Calu3 (cell line): ENCODE measurements at places on chromosomes 5 and 9.
A peak's percentile ranks its signal among the peaks of the same experiment; 100 is the strongest.

- no peak for DNase-seq
Measured at GRCh38 chr9:130965680-130966079, 26.6 kb upstream of the FIBCD1 start.

DNA sequence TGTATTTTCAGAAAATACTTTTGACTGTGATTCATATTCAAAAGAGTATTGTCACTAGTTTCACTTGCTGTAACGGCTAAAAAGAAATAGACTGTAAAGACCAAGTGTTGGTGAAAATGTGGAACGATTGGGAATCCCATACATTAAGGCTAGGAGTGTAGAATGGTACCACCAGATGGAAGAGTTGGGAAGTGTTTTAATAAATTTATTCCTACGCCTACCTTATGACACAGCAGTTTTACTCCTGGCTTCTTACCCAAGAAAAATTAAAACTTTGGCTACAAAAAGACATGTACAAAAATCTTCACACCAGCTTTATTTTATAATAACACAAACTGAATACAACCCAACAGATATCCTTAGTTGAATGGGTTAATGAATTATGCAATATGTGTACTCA lies 256.2 kb downstream of the TAF11L14 start:
- DNase-seq, result no peak

- no peak for DNase-seq
Measured at GRCh38 chr5:139304391-139305324, 11.1 kb downstream of the MATR3 start.

DNA sequence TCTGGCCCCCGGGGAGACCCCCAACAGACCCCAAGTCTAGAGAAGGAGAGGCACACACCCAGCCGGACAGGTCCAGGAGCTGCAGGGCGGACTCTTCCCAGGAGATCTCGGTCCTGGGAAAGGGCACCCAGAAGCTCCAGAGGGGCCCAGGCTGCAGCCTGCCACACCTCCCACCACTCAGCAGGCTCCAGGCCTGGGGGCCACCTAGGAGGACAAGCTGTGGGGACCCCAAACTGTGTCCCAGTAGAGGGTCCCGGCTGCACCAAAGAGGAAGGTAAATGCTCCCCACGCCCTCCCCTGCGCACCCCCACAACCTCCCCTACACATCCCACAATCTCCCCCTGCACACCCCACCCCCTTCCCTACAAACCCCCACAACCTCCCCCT lies 48.5 kb downstream of the PLEKHG4B start:
- no peak for DNase-seq

GRCh38 chr9:69132361-69132760 lies 41.7 kb upstream of the TJP2 start:
- no peak for DNase-seq

- no peak for DNase-seq
Measured at GRCh38 chr5:17370651-17371050, 127.4 kb upstream of the TAF11L2 start.

DNA sequence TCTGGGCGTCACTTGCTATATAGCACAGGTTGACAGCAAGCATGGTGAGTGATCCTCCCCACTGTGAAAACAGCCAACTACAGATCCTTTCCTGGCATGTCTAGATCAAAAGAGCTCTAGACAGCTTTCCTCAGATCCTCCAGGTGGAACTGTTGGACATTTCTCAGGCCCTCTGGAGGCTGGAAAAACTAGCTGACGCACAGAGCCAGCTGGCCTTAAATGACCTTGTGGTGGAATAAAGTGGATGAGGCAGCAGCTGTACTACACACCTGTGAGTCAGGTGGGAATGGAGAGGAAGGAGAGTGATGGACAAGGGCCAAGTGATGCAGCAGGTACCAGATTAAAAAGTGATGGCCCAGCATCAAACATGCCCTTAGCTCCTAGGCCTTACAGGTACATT lies 172.7 kb downstream of the TRIM32 start:
- no peak for DNase-seq

GRCh38 chr5:125011947-125012346 lies 265.5 kb upstream of the ZNF608 start:
- no peak for DNase-seq

- DNase-seq, result no peak
Measured at GRCh38 chr5:118551031-118551430, 437.3 kb downstream of the DTWD2 start.

- no peak for DNase-seq
Measured at GRCh38 chr5:37771731-37772130, 68.1 kb downstream of the GDNF start.

DNA sequence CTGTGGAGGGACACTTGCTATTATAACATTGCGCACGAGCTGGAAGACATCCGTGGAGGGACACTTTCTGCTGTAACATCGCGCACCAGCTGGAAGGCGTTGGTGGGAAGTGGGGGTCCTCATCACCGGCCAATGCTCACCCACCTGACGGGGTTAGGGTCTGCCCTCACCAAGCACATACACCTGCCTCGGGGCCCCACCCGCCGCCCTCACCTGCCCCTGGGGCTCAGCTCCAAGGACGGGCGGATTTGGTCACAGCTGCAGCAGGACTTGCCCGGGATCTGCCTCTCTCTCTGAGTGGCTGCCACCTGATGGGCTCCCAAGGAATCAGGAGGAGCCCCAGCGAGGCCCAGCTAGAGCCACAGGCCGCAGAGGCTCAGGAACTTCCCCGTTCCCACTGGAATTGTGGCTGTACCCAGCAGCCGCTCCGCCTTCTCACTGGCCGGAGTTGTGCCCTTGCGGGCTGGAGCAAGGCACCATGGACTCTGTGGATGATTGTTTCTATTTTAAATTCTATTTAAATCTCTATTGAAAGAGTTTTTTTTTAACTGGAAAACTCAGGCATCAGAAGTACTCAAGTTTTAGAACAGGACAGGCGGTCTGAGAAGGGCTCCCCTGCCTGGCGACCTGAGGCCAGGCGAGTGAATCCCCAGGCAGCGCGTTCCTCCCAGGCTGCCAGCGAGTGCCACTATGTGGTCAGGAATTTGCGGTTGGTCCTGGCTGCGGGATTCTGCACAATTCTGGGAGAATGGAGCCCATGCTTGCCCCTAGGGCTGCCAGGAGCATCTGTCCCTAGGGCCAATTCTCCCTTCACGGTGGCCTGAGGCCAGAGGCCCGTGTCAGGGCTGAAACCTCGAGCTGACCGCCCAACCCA lies 38.9 kb upstream of the SLC6A3 start:
- no peak for DNase-seq

DNA sequence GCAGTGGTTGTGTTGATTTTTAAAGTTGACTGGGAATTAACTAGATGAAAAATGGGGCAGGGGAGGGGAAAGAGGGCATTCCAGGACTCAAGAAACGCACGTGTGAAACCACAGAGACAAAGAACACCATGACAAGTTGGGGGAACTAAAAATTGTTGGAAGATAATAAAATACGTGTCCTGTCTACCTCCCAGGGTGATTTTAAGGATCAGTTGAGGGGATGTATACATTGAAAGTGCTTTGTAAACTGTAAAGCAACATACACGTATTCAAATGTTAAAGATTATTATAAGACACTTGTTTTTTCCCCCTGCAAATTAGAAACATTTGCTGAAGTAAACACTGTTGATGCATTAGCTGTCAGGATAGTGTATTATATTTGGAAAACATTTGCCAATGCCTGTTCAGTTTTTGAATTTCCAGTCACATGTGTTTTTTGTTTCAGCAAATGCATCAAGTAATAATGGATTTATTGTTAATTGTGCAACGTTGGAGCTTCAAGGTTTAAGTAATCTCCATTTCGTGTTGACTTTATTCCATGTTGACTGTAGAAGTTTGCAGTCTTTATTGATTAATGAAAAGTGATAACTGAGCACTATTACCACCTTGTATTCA lies 412.7 kb downstream of the ACTL7B start:
- DNase-seq, result no peak

DNA sequence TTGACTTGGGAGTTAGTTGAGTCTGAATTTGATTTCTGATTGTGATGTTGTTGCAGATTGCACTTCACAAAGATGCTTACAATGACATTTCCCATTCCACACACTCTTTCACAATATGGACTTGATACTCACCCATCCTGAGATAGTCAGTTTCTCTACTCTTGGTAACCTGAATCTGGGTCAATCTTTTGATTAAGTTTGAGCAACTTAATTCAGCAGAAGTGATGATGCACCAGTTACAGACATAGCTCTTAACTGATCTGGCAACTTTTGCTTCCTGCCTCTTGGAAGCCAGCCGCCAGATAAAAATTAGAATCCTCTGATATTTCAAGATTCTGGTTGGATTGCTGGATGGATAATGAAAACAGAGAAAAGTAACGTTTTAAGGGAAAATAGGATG lies 79.7 kb upstream of the OSMR start:
- DNase-seq, result no peak

GRCh38 chr9:120942186-120943001 lies 15.8 kb upstream of the TRAF1 start:
- DNase-seq, result no peak

DNA sequence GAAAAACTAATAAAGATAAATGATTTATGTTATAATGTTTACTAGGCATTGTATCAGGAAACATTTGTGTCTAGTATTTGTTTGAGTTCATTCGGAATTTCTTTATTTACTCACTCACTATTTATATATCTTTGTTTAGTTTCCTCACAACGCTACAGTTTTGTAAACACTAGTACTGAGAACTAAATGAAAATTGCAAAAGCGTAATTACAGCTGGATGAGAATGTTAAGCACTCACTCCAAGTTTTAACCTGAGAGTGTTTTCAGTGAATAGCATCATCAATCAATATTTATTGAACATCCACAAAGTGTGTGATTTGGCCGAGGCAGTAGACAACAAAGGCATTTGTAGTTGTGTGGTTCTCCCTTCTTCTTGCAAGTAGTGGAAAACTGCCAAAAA lies 969.6 kb upstream of the DMAC1 start:
- DNase-seq, result no peak

DNA sequence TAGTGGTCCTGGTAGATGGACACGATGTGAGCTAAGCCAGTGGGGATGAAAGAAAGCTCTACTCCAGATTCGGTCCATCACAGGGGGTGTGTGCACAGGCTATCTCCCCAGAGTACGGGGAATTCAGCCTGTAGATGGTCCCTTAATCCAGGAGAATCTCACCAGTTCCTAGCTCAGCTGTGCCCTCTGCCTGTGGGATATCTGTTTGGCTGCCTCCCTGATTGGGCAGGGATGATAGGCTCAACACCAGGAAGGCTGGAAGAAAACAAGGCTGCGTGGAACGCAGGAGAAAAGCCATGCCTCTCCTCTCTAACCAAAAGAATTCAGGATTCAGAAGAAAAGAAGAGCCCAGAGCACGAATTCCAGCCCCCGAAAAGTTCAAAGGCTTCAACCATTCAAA lies 40.9 kb downstream of the VLDLR start:
- DNase-seq, result peak; percentile 4

- DNase-seq, result peak; percentile 24
Measured at GRCh38 chr5:111224561-111225345, 569 bp downstream of the CAMK4 start.

DNA sequence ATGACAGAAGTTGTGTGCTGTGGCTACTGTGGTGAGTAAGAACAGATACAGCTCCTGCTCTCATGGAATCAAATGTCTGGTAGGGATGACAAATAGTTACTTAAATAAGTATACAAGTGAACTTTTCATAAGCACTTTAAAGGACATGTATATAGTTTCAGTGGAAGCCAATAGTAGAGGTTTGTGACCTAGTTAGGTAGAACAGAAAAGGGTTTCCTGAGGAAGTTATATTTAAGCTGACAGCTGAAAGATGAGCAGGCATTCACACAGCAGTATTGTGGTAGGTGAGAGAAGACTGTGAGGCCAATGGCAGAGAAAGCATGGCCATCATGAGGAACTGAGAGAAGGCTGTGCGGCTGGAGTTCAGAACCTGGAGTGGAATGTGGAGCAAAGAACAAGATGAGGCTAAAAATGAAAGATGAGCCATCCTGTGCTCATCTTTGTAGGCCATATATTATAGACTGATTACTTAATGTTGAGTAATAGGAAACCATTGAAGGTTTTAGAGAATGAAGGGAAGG lies 15.4 kb downstream of the FAM174A start:
- DNase-seq, result no peak

GRCh38 chr5:32384621-32385020 lies 59.9 kb downstream of the ZFR start:
- DNase-seq, result no peak

GRCh38 chr9:129885018-129885669 lies 49.9 kb downstream of the USP20 start:
- DNase-seq, result peak; percentile 46

GRCh38 chr5:42516282-42517042 lies 93.2 kb downstream of the GHR start:
- no peak for DNase-seq

GRCh38 chr9:17521100-17521855 lies 57.6 kb upstream of the SH3GL2 start:
- no peak for DNase-seq

DNA sequence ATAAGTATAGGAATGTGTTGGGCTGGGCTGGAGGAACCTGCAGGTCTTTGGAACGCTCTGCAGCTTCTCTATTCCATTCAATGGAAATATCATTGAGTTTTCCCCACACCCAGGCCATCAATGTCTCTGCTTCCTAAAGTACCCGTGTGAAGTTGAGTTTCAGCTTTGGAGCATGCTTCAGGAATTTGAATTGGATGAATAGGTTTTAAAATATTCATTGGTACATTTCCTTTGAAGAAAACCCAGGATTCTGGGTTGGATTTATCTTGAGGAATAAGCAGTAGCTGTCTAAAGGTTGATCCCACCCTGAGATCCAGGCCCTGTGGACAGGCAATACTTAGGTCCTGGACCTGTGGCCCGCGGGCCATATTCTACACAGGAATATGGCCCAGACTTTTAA lies 37.3 kb downstream of the INSYN2B start:
- no peak for DNase-seq

- no peak for DNase-seq
Measured at GRCh38 chr9:130638284-130639123, 25.9 kb upstream of the PRDM12 start.

DNA sequence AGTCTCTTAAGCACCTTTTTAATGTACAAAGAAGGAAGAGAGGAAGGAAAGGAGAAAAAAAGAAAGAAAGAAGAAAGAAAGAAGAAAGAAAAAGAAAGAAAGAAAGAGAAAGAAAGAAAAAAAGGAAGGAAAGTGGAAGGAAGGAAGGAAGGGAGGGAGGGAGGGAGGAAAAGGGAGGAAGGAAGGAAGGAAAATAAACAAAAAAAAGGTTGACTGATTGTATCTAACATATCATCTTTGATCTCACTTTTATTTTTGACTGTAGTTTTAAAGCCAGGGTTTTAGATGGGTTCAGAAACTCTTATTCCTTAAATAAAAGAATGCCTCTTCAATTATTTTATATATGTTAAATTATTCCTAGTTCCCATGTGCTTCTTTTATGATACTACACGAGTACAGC lies 794.5 kb downstream of the CDH12 start:
- DNase-seq, result no peak

- peak; percentile 79 for DNase-seq
Measured at GRCh38 chr9:133874060-133874657, 118.0 kb downstream of the VAV2 start.
